ENCODE measurements at places on chromosomes 7 and 10. TPM values are rescaled to one million over a fixed set of nuclear protein-coding genes. Genes with fewer than 3 reads are reported as not detected.

The LIPN gene
- total RNA-seq, result not detected

The PDIA4 gene
- 315 TPM for total RNA-seq

The CPA1 gene
- total RNA-seq, result not detected

The PRLHR gene
- not detected for total RNA-seq

The GSTO2 gene
- total RNA-seq, result 3.8 TPM

Measured in smooth muscle cell of trachea (primary cell).